ENCODE measurements at places on chromosomes 4 and X. TPM values are rescaled to one million over a fixed set of nuclear protein-coding genes. Genes with fewer than 3 reads are reported as not detected.

Gene VCX2
- total RNA-seq, result not detected

Gene TLR2
- 74.5 TPM for total RNA-seq

Gene EXOSC9
- total RNA-seq, result 41.5 TPM

Gene PDGFRA
- 319 TPM for total RNA-seq

Gene WDFY3
- total RNA-seq, result 133 TPM

Gene CT83
- total RNA-seq, result not detected

Gene SPATA18
- 1.1 TPM for total RNA-seq

Gene MAGEB10
- not detected for total RNA-seq

Gene CLNK
- total RNA-seq, result 1.2 TPM

DNA sequence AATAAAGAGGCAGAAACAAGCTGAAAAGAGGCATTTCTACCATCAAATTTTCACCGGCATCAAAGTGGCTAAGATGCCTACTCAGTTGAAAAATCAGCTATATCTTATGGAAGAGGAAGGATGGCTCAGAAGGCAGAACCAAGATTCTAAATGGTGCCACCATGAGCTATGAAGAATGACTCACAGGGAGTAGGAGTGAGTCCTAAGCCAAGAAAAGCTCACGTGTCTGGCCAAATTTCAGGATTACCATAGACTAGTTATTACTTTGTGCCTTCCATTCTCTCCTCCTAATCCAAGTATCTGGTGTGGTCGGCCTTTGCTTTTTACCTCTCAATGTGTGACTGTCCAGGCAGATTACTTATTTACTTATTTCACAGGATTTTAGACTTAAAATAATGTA lies 54.8 kb downstream of the BMP3 start:
- H3K4me1 ChIP-seq, result no peaks in the 10 kb centered on the region
- H3K27me3 ChIP-seq, result no peaks in the 10 kb centered on the region
- H3K27ac ChIP-seq, result no peak overlapping the region
- DNase-seq, result no peak
- no peaks in the 10 kb centered on the region for H3K36me3 ChIP-seq

GRCh38 chrX:10120331-10120730 lies 36.4 kb upstream of the CLCN4 start:
- H3K4me3 ChIP-seq, result no peak overlapping the region
- peaks cover 31% of the 10 kb centered on the region for H3K4me1 ChIP-seq
- DNase-seq, result no peak

DNA sequence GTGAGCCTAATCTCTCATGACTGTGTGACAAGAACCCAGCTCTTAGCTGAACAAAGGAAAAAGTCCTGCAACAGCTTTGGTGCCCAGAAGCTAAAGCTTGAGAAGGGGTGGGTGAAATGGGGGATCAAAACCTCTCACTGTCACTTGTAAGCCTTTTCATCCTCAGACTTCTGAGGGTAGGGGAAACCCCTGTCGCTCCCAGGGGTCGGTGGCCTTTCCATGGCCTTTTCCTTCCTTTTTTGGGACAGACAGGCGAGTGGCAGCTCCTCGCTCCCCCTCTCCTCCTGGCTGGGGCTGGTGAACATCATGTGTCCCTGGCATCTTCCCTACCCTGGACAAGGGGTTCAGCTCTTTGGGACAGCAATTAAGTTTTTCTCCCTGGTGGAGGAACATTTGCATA lies 78.2 kb downstream of the FAM47A start:
- no peak overlapping the region for H3K27ac ChIP-seq
- H3K27me3 ChIP-seq, result no peaks in the 10 kb centered on the region
- no peak for DNase-seq
- H3K36me3 ChIP-seq, result no peaks in the 10 kb centered on the region
- no peak overlapping the region for H3K4me3 ChIP-seq

GRCh38 chr4:22486276-22486675 lies 29.6 kb downstream of the ADGRA3 start:
- no peak overlapping the region for H3K27ac ChIP-seq
- no peak for DNase-seq
- no peaks in the 10 kb centered on the region for H3K4me1 ChIP-seq
- H3K36me3 ChIP-seq, result no peaks in the 10 kb centered on the region
- no peaks in the 10 kb centered on the region for H3K27me3 ChIP-seq
- no peak overlapping the region for H3K4me3 ChIP-seq

- DNase-seq, result no peak
- no peak overlapping the region for H3K4me3 ChIP-seq
Observed at GRCh38 chr4:153497988-153498967, 32.1 kb downstream of the TMEM131L start.

DNA sequence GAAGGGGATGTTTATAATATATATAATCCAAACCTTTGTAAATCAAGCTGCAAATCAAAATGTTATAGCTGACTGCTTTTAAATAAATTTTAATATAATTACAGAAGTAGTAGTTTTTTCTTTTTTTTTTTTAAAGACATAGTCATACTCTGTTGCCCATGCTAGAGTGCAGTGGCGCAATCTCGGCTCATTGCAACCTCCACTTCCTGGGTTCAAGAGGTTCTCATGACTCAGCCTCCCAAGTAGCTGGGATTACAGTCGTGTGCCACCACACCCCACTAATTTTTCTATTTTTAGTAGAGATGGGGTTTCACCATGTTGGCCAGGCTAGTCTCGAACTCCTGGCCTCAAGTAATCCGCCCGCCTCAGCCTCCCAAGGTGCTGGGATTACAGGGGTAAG lies 178.7 kb downstream of the FBXW7 start:
- no peaks in the 10 kb centered on the region for H3K36me3 ChIP-seq
- peaks cover 54% of the 10 kb centered on the region for H3K4me1 ChIP-seq
- H3K27ac ChIP-seq, result no peak overlapping the region
- no peak overlapping the region for H3K4me3 ChIP-seq
- no peaks in the 10 kb centered on the region for H3K27me3 ChIP-seq

DNA sequence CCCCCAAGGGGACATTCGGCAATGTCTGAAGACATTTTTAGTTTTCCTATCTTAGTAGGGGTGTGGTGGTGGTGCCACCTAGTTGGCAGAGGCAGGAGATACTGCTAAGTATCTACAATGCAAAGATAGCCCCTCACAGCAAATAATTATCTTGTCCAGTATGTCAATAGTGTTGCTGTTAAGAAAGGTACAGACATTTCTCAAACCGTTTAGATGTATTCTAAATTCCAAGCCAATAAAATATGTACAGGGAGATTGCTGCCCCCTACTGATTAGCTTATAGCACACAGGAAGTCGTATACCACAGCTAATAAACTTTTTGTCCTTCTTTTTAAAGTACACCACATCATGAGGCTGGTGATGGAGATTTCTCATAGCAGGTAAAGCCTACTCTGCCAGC lies 260.5 kb downstream of the TMA16 start:
- H3K36me3 ChIP-seq, result no peaks in the 10 kb centered on the region
- no peaks in the 10 kb centered on the region for H3K4me1 ChIP-seq

- no peaks in the 10 kb centered on the region for H3K27me3 ChIP-seq
- H3K4me3 ChIP-seq, result no peak overlapping the region
Observed at GRCh38 chr4:108191269-108191914, 22.7 kb upstream of the LEF1 start.

DNA sequence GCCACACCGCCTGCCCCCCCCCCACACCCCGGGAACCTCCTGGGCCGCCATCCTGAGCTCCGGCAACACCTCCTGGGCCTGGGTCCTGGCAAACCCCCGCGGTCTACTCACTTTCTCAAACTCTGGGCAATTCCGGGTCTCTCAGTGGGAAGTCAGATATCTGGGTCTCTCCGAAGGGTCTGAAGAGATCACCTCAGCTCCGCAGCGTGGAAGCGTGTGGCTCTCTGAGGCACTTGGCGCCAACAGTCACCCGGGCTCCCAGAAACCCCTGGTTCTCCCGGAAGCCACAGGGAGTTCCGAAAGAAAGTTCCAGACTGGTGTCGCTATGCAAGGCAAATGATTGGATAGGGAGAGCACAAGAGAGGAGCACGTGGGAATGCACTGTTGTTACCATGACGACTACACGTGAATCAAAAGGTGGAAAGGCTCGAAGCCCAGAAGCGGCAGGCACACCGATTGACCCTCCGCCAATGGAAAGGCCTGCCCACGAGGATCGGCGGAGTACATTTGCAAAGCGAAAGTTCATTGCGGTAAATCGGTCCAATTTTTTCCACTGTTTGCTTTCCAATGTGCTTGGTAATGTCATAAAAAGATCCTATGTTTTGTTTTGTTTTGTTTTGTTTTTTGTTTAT lies at the start of gene PNMA6E:
PNMA6E (minus strand) TSS at position 218 of the 632 bp plus-strand sequence. CDS start 2,501 bp downstream, outside the sequence.
- no peak within 1 kb of the TSS for H3K27ac ChIP-seq
- H3K27me3 ChIP-seq, result no peaks in the 10 kb centered on the region

- H3K4me3 ChIP-seq, result no peak overlapping the region
- H3K36me3 ChIP-seq, result no peaks in the 10 kb centered on the region
- no peak for DNase-seq
- H3K4me1 ChIP-seq, result no peaks in the 10 kb centered on the region
- no peak overlapping the region for H3K27ac ChIP-seq
Observed at GRCh38 chr4:110062166-110062565, 136.2 kb downstream of the ELOVL6 start.

GRCh38 chr4:80307183-80307735 lies 28.3 kb upstream of the CFAP299 start:
- DNase-seq, result no peak
- H3K36me3 ChIP-seq, result no peaks in the 10 kb centered on the region
- H3K4me3 ChIP-seq, result no peak overlapping the region
- H3K27ac ChIP-seq, result no peak overlapping the region

DNA sequence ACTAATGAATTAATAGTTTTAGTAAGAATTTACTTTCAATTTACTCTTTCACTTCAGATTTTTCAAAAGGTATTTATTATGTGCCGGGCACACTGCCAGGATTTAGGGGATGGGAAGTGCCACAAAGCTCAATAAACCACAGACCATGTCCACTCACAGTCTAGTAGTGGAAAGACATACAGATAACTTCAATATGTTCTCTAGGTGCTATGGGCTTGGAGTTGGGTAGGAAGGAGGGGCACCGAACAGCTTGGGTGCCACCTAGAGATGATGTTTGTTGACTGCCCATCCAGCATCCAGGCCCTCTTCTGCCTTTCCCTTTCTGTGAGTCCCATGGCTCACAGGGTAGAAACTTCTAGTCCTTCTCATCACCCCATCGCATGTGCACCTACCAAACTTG lies 17.8 kb downstream of the MFAP3L start:
- H3K27ac ChIP-seq, result no peak overlapping the region
- no peak overlapping the region for H3K4me3 ChIP-seq
- H3K36me3 ChIP-seq, result no peaks in the 10 kb centered on the region
- H3K27me3 ChIP-seq, result no peaks in the 10 kb centered on the region

GRCh38 chrX:87896057-87896456 lies 378.5 kb downstream of the KLHL4 start:
- H3K4me1 ChIP-seq, result no peaks in the 10 kb centered on the region
- DNase-seq, result no peak
- H3K4me3 ChIP-seq, result no peak overlapping the region
- no peak overlapping the region for H3K27ac ChIP-seq
- no peaks in the 10 kb centered on the region for H3K27me3 ChIP-seq

DNA sequence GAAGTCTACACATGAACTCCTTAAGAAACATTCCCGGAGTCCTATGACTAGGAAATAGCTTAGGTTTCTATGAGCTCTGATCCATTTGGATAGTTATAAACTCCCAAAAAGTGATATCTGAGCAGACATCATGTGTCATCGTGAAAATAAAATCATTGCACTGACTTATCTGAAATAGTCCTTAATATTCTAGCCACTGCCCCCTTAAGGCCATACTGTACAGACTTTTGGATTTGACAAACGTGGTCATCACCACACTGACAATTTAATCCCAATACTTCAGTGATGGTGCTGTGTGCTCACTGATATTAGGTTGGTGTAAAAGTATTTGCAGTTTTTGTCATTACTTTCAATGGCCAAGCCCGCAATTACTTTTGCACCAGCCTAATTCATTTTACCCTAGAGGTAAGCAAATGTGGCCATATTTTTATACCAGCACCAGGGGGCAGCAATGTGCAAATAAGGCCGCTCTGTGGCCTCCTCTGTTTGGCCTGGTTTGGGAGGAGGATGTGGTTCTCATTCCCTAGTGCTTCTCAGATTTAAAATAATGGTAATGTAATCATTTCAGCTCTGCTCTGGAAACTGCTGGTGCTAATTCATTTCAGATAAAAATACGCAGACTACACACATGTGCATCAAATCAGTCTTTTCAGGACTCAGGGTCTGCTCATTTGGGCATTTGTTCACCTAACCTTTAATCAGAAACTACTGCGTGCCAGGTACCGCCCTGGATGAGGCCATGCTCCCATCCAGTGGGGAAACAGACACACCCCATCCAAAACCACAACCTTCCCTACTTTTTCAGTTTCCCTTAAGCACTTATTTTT lies 196.4 kb upstream of the C1QTNF7 start:
- H3K27ac ChIP-seq, result no peak overlapping the region
- DNase-seq, result peak; percentile 83
- no peaks in the 10 kb centered on the region for H3K27me3 ChIP-seq
- no peaks in the 10 kb centered on the region for H3K36me3 ChIP-seq

- H3K27ac ChIP-seq, result no peak overlapping the region
- H3K4me1 ChIP-seq, result no peaks in the 10 kb centered on the region
- DNase-seq, result no peak
- no peaks in the 10 kb centered on the region for H3K36me3 ChIP-seq
- H3K27me3 ChIP-seq, result no peaks in the 10 kb centered on the region
Observed at GRCh38 chrX:24339911-24340310, 20.5 kb upstream of the SUPT20HL1 start.

- H3K27ac ChIP-seq, result no peak overlapping the region
- H3K27me3 ChIP-seq, result no peaks in the 10 kb centered on the region
- H3K4me3 ChIP-seq, result no peak overlapping the region
- H3K36me3 ChIP-seq, result peaks cover 42% of the 10 kb centered on the region
Observed at GRCh38 chr4:2742823-2743517, 13.2 kb downstream of the TNIP2 start.

DNA sequence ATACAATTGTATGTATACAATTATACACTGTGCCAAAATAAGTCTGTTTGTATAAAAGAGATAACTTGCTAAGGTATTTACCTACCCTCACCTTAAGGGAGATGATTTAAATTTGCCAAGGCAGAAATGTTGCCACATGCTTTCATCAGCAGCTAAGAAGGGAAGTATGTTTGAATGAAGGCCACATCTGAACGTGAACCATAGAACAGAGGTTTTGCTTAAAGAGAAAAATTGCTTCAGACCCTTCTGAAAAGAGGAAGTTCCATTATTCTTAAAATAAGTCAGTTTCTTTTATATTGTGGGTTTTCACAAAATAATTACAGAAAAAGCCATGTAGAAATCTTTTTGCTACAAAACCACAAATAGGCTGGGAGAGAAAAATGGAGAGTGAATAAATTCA lies 621.5 kb upstream of the HTR2C start:
- H3K36me3 ChIP-seq, result no peaks in the 10 kb centered on the region
- peaks cover 6% of the 10 kb centered on the region for H3K4me1 ChIP-seq
- no peak overlapping the region for H3K27ac ChIP-seq
- no peak for DNase-seq
- no peaks in the 10 kb centered on the region for H3K27me3 ChIP-seq
